ENCODE measurements at places on chromosomes 1 and 21. TPM values are rescaled to one million over a fixed set of nuclear protein-coding genes. Genes with fewer than 3 reads are reported as not detected.

The OMA1 gene
- 93.6 TPM for total RNA-seq

The AMPD1 gene
- total RNA-seq, result not detected

The ACTN2 gene
- 0.71 TPM for total RNA-seq

The IGSF21 gene
- not detected for total RNA-seq

The TMEM269 gene
- total RNA-seq, result not detected

Data from Caki2 (cell line).